ENCODE measurements at places on chromosomes 6 and 20.

DNA sequence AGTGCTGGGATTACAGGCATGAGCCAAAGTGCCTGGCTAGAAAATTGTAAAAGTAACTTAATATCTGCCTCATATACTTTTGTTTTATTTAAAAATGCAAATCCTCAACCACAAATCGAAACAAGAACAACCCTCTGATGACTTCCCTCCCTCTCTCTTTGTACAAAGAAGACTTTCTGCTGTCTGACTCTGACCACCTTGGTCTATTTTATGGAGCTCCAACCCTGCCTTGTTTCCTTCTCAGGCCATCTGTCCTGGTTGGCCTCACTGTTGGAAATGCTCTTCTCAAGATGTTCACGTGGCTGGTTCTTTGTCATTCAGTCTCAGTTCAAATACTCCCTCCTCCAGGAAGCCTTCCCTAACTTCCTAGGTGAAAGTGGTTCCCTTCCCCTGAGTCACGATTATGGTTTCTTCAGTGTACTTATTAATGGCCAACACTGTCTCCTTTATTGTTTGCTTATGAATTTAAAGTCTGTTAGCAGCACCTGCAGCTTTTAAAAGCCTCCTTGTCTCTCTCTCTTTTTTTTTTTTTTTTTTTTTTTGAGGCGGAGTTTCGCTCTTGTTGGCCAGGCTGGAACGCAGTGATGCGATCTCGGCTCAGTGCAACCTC lies 151.5 kb upstream of the SALL4 start:
- DNase-seq: no peak

GRCh38 chr20:10659651-10660601 lies 13.9 kb downstream of the JAG1 start:
- no peak for DNase-seq

GRCh38 chr6:130766239-130767144 lies 60.7 kb upstream of the SMLR1 start:
- no peak for DNase-seq

GRCh38 chr6:69280858-69281257 lies 516.0 kb downstream of the LMBRD1 start:
- no peak for DNase-seq

DNA sequence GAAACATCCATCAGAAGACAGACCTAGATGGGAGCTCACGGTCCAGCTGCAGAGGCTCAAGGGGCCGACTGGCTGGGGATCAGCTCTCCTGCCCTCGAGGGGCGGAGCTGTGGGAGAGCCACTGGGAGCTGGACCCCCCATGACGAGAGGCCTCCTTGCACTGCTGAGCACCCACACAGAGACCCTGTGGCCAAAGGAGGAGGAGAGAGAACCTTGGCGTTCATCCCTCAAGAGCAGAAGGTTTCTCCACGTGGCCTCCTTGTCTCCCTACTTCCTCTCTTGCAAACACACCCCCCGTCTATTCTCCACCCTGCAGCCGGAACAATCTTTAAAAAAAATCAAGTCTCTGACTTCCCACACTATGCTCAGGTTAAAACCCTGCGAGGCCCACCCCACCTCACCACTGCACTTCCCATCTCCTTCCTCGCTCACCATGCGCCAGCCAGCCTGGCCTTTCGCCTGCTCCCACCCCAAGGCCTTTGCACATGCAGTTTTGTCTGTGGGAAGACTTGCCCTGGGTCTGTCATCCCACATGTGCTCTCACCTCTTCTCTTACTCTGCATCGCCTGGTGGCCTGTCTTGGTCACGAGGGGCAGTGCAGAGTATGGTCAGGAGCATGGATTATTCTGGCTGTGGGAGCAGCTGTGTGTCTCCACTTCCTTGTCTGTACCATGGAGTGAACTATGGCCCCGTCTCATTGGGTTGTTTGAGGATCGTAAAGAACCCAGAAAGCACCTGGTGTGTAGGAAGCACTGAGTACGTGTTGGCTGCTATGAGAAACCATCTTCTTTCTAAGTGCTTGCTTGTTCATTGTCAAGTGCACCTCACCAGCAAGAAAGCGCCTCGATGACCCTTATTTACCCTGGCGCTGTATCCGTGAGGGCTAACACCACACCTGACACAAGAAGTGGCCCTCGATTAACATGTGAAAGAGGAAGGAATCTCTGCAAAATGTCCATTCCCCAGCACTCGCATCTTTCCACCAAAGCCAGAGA lies 32.9 kb downstream of the PMEPA1 start:
- no peak for DNase-seq

DNA sequence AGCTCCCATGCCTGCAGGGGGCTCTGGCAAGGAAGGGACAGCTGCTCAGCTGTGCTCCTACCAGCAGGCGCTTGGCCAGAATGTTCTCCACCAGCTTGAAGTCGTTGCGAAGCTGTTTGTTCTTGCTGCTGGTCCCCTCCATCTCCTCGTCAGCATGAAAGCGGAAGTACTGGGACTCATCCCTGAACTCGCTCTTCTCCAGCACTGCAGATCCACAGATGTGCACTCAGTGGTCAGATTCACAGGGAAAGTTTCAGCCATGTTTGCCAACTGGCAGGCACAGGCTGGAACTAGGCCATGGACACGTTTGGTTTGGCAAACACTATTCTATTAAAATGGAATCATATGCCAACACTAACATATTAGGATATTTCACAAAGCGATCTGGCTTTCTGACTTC lies 167.9 kb downstream of the PREX1 start:
- DNase-seq: no peak

DNA sequence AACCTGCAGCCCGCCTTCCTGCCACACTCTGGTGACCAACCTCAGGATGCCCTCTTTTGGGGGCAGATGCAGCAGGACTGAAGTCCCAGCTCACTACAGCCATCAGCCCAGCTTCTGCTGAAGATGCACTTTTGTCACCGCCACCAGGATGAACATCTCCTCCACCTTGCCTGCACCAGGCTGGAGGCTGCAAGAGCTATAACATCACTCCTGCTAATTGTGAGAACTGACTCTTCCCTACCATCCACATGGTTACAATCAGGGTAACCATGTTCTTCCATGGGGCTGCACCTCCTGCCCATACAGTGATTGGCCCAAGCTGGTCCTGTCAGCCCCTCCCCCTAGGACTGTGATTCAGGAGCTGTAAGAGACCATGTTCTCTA lies 2.0 kb upstream of the ACTL10 start:
- no peak for DNase-seq

- no peak for DNase-seq
Observed at GRCh38 chr6:20474874-20475542, 59.2 kb upstream of the CDKAL1 start.

DNA sequence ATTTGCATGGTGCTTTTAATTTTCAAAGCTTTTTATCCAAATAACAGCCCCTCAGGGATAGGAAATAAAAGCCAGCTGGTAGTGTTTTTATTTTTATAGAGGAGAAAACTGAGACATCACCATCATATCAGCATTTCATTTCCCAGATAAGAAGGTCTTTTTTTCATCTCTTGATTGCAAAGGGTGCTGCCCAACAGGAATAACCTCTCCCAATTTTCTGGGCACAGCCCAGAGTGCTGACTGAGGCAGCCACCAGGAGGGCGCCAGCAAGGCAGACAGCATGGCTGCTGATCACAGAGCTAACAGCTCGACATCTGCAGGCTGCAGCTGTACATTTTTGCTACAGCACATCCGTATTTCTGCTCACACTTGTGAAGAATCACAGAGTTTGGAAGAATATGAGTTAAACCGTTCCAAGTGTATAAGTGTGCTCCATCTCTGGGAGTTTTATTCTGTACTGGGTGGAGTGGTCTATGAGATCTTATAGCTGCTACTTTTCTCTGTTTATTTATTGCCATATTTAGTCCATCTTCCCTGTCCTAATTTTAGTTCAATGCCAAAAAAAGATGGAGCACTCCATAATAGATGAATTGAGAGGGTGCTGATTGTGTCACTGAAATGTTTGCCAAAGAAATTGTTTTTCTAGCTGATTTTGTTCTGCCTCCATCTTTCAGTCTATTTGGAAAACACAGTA lies 85.5 kb upstream of the C20orf144 start:
- DNase-seq: no peak

GRCh38 chr6:84447651-84448050 lies 220.2 kb upstream of the CEP162 start:
- DNase-seq: no peak

- no peak for DNase-seq
Observed at GRCh38 chr20:53002786-53003185, 30.6 kb downstream of the TSHZ2 start.

- no peak for DNase-seq
Observed at GRCh38 chr6:156507656-156508055, 269.5 kb upstream of the ARID1B start.

DNA sequence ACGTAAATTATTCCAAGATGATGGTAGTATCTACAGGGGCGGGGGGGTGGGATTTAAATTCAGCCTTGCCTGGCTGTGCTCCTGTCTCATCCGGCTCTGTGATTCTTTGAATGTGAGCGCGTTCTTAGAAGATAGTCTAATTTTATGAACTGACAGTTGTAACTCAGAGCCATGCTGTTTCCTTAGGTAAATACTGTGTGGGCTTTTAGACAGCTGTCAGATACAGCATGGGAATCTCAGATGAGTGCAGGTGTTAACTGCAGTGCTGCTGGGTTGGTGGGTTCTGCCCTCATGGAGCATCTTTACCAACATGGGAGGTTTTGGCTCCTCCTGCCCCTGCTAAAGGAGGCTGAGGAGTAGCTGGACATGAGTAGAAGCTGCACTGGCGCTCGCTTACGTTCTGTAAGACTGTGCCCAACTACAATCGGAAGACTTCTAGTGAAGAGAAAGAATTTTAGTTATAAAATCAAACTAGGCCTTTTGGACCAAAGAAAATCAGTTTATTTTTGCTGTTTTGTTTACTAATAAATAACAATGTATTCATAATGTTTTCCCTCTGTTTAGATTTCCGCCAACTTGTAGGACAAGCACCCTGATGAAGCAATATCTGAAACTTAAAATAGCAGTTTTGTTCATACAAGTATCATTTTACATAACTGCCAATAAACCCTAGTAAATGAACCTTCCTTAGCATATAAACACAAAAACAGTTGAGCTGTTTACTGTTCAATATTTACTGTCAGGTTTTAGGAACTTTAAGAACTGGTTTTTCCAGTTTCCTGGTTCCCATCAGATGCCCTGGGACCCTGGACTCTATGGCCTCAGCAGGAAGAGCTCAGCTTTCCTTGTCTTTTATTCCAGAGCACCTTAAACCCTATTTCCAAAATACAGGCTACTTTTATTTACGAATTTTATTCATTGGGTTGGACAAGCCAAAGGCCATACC lies 66.1 kb downstream of the FAM120B start:
- no peak for DNase-seq

GRCh38 chr6:131643855-131644460 lies 6.9 kb downstream of the ENPP3 start:
- DNase-seq: no peak

GRCh38 chr6:73743081-73743480 lies 47.1 kb downstream of the CD109 start:
- no peak for DNase-seq

DNA sequence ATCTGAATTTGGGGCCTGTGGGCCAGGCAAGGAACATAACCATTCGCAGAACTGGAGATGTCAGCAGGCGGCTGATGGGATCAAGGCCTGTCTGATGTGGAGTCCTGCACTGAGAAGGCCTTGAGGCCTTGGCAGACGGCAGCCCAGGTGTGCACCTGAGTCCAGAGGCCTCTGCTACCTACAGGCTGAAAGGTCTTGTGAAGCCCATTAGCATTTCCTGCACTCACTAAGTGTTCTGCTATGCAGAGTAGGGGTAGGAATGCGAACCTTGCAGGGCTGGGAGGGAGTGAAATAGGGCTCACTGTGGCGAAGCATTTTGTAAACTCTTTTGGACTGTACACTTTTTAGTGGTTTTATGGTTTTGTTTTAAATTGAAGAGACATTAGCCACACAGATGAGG lies 48.3 kb upstream of the RNF24 start:
- no peak for DNase-seq

- DNase-seq: no peak
Observed at GRCh38 chr6:67640484-67640883, 994.6 kb upstream of the ADGRB3 start.

DNA sequence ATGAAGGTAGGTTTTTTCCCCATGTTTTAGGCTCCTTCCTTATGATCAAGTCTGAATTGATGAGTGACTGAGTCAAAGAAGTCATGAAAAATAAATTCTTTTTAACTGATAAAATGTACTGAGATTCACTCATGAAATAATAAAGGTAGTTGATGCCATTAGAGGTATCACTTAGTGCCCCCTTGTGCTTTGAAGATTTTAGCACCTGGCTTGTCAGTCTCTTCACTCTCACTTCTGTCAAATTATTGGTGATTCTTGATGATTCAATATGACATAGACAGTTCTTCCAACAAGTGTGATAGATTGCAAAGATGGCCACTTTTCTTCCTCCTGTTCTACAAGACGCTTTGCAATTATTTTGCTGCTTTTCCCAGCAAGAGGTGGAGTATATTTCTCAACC lies 4.2 kb upstream of the DLK2 start:
- DNase-seq: no peak

All from T-helper 22 cell (primary cell).